Right renal cortex interstitium (tissue), 3 donors: ENCODE measurements at places on chromosomes 7 and 10. TPM values are rescaled to one million over a fixed set of nuclear protein-coding genes. Genes with fewer than 3 reads are reported as not detected.

- no peak for DNase-seq
Measured at GRCh38 chr7:129684777-129685176, 73.3 kb downstream of the NRF1 start.

DNA sequence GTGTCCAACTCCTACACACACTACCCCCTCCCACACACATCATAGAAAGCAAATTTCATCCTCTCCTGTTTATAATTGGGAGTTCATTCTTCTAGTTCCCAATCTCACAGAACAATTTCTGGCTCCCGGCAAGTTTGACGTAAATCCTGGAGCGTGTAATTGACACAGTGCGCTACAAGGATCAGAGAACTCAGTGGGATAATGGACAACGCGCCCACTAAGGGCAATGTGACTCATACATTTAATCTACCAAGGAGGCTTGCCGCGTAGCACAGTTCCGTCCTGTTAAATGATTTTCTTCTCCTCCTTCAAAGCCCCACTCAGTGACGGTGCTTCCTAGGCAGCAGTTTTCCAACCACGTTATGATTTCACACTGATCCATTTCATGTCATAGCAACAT lies 277.6 kb downstream of the SFMBT2 start:
- no peak for DNase-seq

DNA sequence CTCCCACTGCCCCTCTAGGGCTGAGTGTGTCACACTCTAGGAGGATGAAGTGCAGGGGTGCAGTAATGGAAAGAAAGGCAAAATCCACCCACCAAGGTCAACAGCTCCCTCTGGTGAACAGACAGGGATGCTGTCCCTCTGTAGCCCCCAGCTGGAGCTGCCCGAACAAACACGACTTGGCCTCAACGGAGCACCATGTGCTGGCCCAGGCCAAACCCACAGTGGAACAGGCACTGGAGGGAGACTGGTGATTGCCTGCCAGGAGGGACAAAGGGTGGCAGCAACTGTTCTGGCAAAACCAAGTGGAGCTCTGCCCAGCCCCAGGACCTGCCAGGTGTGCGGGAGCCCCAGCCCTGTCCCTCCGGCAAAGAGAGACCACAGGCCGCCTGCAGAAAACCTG lies 20.7 kb downstream of the PDIA4 start:
- no peak for DNase-seq

DNA sequence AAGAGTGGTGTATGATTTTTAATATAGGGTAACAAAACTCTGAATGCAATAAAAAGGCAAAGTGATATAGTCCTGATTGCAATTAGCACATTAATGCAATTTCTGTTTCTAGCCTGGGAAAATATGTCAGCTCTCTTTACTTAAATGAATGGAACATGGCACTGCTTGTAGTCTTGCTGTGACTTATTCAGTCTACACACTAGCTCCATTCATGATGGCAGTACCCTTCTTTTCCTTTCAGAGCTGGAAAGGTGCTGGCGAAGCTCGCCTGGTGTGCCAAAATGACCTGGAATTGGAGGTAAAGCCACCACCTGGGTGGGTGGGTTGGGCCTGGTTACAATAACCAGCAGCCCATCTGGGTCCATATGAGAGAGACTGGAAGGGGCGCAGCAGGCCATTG lies 85.3 kb downstream of the ZNF365 start:
- DNase-seq = no peak

DNA sequence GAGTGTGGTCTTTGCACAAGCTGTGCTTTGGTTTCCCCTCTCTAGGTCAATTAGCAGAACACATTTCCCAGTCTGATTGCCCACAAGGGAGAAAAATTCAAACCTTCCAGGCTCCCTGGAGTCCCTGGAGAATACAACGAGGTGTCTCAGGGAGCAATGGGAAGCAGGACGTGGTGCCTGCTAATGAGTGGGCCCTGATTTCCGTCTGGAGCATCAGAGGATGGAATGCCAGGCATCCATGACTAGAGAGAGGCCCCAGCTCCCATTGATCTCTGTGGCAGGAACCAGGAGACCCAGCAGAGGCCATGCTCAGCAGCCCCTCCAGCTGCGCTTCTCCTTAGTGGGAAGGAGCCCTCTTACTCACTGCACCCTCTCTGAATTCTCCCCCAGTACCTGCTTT lies 33.2 kb upstream of the TLX1 start:
- DNase-seq = no peak

GRCh38 chr10:118277871-118278270 lies 64.3 kb downstream of the FAM204A start:
- no peak for DNase-seq

GRCh38 chr10:120727001-120727400 lies 124.2 kb upstream of the WDR11 start:
- no peak for DNase-seq

Gene LRMDA
- 20.9 TPM for polyA plus RNA-seq

DNA sequence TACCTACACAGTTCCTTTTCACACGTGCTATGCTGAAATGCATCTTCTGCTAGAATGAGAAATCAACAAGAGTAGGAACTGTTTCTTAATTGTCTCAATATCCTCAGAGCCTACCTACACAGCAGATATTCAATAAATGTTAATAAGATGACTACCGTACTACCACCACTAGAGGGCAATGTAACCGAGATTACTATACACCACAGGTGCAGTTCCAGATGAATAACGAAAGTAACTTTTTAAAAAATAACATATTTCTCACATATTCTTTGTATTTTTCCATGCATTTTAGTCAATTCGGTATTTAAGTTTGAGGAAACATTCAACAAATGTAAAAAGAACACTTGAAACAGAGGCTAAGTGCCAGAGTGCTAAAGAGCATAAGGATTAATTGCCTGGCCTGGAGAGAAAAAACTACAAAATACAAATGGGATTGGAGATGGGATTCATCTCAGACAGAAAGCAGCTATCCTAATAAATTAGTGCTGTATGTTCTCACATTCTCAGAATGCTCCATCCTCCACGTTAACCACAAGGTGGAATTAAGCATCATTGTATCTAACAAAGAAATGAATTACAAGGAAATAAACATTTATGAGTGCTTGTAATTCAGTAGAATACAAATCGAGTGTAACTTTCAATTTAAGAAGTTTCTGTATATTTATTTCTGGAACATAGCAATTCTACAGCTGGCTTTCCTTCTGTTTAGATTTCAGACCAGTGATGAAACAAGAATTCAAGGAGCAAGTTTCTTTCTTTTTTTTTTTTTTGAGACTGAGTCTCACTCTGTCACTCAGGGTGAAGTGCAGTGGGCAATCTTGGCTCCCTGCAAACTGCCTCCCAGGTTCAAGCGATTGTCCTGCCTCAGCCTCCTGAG lies 20.3 kb upstream of the HECTD2 start:
- DNase-seq = no peak

- DNase-seq = no peak
Measured at GRCh38 chr7:70808876-70809275, 323.1 kb upstream of the GALNT17 start.

DNA sequence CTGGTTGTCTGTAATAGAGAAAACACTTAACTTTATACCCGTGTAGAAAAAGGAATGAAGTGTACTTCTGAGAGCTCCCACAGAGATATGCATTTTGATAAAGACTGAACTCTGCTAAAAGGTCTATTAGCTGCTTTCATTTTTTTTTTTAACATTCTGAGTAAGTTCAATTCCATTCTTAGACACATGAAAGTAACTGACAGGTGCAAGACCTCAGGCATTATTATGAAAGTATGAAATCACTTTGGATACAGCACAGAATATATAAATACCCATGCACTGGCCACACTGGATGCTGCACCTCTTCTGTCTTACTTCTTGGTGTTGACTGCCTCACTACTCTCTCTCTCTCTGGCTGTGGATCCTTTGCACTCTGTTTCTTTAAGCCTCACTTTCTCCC lies 46.2 kb downstream of the VWDE start:
- DNase-seq = no peak

Gene SPDYE16
- 1.0 TPM for polyA plus RNA-seq

Gene ANXA8L1
- polyA plus RNA-seq = 0.07 TPM

DNA sequence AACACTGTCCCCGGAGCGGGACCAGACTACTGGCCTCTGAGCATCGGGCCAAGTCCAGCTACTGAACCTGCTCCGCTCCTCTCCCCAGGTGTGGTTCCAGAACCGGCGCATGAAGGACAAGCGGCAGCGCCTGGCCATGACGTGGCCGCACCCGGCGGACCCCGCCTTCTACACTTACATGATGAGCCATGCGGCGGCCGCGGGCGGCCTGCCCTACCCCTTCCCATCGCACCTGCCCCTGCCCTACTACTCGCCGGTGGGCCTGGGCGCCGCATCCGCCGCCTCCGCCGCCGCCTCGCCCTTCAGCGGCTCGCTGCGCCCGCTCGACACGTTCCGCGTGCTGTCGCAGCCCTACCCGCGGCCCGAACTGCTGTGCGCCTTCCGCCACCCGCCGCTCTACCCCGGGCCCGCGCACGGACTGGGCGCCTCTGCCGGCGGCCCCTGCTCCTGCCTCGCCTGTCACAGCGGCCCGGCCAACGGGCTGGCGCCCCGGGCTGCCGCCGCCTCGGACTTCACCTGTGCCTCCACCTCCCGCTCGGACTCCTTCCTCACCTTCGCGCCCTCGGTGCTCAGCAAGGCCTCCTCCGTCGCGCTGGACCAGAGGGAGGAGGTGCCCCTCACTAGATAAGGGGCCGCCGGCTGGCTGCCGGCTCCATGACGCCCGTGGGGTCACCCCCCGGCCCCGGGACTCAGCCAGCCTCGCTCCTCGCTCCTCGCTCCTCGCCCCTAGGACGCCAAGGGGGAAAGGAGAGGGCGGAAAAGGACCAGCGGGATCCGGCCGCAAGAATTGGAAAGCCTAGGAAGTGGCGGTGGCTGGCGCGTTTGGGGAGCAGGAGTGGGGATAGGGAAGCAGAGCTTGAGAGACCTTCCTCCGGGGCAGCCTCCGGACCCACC lies 3.4 kb downstream of the EVX1 start:
- no peak for DNase-seq

- peak; percentile 36 for DNase-seq
Measured at GRCh38 chr10:122112625-122113160, 123.7 kb downstream of the TACC2 start.

GRCh38 chr7:21028599-21028998 lies 241.9 kb upstream of the SP8 start:
- no peak for DNase-seq

GRCh38 chr7:22387583-22387982 lies 30.6 kb upstream of the RAPGEF5 start:
- no peak for DNase-seq

GRCh38 chr10:12513003-12513365 lies 163.6 kb downstream of the CAMK1D start:
- no peak for DNase-seq

DNA sequence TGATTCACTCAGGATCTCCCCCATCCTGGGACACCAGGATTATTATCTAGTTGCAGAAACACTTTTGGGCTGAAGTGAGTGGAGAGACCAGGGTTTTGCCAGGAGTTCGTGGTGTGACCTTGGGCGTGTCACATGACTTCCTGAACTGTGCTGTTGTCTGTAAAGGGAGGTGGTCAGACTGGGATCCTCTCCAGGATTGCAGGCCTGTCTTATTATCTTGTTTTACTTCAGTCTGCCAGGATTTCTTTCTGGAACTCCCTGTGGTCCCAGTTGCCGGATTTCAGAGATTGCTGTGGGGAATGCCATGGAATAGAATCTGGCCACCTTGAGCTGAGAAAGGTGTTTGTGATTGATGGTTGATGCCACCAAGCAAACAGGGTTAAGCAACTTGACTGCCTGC lies 35.8 kb downstream of the CRCP start:
- DNase-seq = no peak

Gene AMZ1
- polyA plus RNA-seq = 0.08 TPM

GRCh38 chr10:71727105-71727737 lies 7.6 kb upstream of the C10orf105 start:
- DNase-seq = no peak
